Esophagus squamous epithelium (tissue), 5 donors: ENCODE measurements at places on chromosomes 11 and 22.

GRCh38 chr11:74100231-74100630 lies 70.6 kb downstream of the C2CD3 start:
- no peak for DNase-seq

- DNase-seq = no peak
Measured at GRCh38 chr11:15580056-15580774, 465.5 kb downstream of the INSC start.

GRCh38 chr11:96162816-96163499 lies 180.0 kb downstream of the MAML2 start:
- DNase-seq = no peak

DNA sequence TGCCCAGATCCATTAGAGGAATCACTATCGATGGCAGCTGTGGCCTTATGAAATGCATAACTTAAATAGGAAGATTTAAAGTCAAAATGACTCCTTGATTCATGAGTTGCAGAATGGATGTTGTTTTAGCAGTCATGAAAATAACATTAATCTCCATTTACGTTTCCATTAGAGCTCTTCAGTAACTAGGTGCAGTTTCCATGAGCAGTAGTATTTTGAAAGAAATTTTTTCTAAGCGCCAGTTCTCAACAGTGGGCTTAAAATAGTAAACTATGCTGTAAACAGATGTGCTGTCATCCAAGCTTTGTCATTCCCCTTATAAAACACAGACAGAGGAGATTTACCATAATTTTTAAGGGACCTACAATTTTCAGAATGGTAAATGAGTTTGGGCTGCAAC lies 1414.1 kb downstream of the LRRC4C start:
- DNase-seq = no peak

DNA sequence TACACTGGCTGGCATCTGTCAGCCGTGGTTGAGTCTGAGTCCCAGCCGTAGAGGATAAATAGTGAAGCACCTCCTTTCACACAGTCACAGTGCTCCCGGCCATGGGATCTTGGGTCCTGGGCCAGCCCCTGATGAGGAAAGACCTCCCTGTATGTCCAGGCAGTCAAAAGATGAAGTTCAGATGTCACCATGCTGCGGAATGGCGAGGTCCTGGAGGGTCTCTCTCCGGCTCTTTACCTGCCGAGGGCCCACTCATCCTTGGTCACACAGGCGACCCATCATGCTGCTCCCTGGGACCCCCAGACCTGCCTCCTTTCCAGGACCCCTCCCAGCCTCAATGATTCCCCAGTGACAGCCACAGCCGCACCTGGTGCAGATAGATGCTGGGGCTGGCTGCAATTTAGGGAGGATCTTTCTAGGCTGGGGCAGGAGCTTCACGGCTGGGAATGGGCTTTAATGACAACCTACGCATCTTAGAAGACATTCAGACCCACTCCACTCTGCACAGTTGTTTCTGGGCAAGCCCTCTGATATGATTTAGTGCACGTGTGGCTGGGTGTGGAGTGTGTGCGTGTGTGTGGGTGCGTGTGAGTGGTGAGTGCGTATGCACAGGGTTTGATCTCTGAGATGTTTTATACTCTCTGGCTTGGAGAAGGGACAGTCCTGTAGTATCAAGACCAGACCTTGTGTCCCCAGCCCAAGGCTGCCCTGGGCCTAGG lies 79.7 kb downstream of the FBLN1 start:
- DNase-seq = no peak

DNA sequence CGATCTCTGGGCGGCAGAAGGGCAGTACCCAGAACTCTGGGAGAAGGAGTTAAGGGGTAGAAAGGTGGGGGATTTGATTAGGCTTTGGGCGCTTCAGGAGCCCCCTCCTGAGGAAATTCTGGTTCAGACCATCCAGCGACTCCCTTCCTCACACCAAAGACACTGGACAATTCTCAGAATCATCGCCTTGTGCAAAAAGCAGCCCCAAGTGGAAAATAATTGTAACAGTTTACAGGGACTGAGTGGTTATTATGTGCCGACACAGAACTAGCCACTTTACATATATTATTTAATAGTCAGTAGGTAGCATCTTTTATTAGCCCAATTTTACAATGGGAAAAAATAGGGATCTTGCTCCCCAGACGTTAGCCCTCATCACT lies 662 bp upstream of the TRIM3 start:
- DNase-seq = no peak

DNA sequence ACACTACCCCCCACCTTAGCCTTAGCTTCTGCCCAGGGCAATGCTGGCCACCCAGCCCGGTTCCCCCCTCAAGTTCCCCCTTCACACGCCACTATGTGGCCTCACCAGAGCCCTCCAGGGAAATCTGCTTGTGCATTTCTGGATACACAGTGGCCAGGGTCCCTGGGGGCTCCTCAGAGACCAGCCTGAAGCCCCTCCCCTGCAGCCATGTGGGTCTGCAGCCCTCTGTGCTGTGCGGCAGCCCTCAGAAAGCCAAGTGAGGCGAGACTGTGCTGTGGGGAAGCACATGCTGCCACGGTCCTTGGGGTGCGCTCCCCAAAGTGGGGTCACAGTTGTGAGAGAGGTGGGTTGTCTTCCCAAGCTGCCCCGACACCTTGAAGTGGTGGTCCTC lies 2.1 kb upstream of the PLXNB2 start:
- no peak for DNase-seq

GRCh38 chr11:67303132-67303834 lies at the start of gene SSH3:
Gene SSH3 (plus strand): TSS chr11:67303530. CDS start chr11:67303626, 96 bp downstream.
- DNase-seq = no peak

DNA sequence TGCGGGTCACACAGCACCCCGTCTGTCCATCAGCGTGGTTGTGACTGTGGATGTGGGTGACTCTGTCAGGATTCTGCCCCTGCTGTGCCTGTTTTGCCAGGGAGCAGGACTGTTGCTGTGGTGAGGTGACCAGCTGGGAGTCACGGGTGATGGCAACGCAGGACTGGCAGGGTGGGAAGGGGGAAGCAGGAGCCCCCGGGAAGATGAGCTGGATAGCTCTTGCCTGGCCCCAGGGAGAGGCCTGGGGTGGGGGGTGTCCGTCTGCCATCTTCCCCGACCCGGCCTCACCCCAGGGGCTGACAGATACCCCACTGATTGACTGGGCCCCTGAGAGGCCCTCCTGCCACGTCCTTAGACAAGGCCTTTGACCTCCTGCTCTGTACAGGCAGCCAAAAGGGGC lies 34.3 kb upstream of the TSPAN18 start:
- DNase-seq = no peak

DNA sequence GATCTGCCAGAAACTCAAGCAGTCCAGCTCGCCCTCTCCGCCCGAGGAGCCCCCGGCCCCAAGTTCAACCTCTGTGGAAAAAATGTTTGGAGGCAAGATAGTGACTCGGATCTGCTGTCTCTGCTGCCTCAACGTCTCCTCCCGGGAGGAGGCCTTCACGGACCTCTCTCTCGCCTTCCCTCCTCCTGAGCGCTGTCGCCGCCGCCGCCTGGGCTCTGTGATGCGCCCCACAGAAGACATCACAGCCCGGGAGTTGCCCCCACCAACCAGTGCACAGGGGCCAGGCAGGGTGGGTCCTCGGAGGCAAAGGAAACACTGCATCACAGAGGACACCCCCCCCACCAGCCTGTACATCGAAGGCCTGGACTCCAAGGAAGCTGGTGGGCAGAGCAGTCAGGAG lies 20.8 kb downstream of the USP35 start:
- DNase-seq = no peak

DNA sequence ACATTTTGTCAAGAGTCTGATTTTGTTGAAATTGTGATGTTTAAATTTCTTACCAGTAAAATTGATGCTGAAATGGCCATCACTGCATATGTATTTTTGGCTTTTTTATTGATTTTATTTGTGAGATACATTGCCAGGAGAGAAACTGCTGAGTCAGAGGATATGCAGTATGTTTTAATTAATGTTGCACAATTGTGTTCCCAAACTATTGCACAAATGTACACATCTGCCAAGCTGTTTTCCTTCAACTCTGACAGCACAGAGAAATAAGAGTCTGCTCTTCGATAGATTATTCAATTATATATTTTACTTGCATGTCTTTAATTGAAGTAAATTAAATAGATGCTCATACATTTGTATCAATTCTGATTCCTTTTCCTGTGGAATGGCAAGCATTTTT lies 640.2 kb upstream of the LUZP2 start:
- no peak for DNase-seq

- no peak for DNase-seq
Measured at GRCh38 chr11:131584785-131585592, 214.6 kb downstream of the NTM start.

- no peak for DNase-seq
Measured at GRCh38 chr11:34650528-34650927, 29.6 kb downstream of the EHF start.

DNA sequence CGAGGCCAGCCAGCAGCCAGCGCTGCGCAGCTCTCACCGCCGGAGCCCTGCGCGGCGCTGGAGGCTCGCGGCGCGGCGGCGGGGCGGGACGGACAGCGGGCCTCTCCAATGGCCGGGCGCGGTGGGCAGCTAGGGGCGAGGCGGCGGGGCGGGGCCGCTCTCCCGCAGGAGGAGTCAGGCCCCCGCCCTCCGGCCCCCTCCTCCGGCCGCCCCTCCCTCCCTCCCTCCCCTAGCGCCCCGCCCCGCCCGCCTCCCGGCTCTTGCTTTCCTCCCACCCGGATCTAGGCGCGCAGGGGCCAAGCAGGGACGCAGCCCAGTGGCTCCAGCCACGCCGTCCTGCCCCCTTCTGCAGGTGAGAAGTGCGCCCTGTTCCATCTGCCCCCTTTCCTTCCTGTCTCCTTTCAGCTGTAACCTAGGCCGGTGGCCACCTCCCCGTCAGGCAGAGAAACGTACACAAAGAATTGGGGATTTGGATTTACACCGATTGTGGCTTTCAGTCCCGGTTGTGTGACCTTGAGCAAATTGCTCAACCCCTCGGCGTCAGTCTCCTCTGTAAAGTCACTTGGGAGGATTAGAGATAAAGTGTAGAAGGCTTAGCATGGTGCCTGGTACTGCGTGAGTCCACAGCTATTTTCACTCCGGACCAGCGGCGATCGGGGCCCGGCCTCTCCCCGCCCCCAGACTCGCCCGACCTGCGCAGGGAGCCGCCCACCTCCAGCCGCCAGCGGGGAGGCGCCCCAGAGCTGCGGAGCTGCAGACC lies at the start of gene FZD4:
FZD4 (minus strand) TSS at position 35 of the 760 bp plus-strand sequence. CDS start 310 bp downstream, outside the sequence.
- no peak for DNase-seq
